HFFc6 (cell line): ENCODE measurements at places on chromosomes 3 and 15.

GRCh38 chr15:91857772-91858171 lies 4.3 kb downstream of the SLCO3A1 start:
- DNase-seq: no peak
- H3K36me3 ChIP-seq: no peaks in the 10 kb centered on the region
- H3K4me1 ChIP-seq: peaks cover 14% of the 10 kb centered on the region; the same call in 1 of the 2 replicates
- H3K4me3 ChIP-seq: no peak overlapping the region

GRCh38 chr3:175007306-175007705 lies 148.2 kb downstream of the NAALADL2 start:
- DNase-seq: peak; percentile 20
- no peaks in the 10 kb centered on the region for H3K27me3 ChIP-seq
- peak overlapping the region; percentile 76 for H3K27ac ChIP-seq
- H3K4me1 ChIP-seq: peaks cover 57% of the 10 kb centered on the region

DNA sequence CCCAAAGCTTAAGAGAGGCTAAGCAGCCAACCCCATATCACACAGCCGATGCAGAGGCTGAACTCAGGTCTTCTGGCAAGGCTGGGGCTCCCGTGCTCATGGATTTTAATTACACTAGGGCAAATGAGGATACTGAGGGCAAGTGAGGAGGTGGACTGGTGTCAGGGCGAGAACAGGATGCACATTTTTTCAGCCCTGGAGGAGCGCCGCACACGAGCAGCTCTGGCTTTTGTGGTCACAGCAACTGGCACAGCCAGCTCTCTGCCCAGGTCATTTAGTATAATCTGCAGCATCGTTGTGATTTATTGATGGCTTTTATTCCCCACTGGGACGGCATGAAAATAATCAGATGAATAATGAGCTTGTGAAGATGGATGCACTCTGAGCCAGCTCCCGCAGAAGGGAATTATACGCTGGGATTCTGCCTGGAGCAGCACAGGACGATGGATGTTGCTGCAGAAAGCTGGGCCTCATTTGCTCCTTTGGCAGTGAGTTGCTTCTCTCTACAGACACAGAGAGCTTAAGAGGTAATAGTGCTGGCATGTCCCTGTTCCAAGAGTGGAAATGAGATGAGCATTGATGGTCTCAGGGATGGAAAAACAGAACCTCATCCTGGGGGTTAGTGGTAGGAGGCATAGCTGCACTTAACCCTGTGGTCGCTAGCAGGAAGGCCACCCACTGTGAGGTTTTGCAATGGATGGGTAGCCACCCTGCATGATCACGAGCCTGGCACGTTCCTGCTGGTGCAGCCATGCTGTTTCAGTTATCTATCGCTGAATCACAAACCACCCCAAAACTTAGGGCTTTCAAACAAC lies 135.4 kb downstream of the UACA start:
- H3K27me3 ChIP-seq: peaks cover 10% of the 10 kb centered on the region
- H3K4me3 ChIP-seq: no peak overlapping the region
- DNase-seq: no peak
- H3K36me3 ChIP-seq: peaks cover 24% of the 10 kb centered on the region
- H3K27ac ChIP-seq: peak overlapping the region; percentile 36

DNA sequence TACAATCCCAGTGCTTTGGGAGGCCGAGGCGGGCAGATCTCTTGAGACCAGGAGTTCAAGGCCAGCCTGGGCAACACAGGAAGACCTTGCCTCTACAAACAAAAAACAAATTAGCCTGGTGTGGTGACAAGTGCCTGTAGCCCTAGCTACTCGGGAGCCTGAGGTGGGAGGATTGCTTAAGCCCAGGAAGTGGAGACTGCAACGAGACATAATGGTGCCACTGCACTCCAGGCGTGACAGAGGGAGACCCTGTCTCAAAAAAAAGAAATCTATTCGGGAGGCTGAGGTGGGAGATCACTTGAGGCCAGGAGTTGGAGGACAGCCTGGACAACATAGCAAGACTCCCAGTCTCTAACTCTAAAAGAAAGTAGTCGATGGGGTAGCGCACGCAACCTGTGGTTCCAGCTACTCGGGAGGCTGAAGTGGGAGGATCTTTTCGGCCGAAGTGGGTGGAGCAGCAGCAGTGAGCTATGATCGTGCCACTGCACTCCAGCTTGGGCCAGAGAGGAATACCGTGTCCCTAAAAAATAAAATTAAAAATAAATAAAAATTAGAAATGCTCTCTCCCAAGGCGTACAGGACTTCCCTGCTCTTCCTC lies 775 bp downstream of the C3orf33 start:
- no peak for DNase-seq
- H3K36me3 ChIP-seq: peaks cover 4% of the 10 kb centered on the region; the same call in 1 of the 2 replicates
- no peaks in the 10 kb centered on the region; the same call in none of the 2 replicates for H3K27me3 ChIP-seq
- H3K4me3 ChIP-seq: peak overlapping the region; percentile 90
